Activated CD4-positive, CD25-positive, alpha-beta regulatory T cell treated with anti-CD3 and anti-CD28 coated beads, Interleukin-2, amount 50 U/mL, for 16 hours (primary cell): ENCODE measurements at places on chromosomes 1 and 21.

DNA sequence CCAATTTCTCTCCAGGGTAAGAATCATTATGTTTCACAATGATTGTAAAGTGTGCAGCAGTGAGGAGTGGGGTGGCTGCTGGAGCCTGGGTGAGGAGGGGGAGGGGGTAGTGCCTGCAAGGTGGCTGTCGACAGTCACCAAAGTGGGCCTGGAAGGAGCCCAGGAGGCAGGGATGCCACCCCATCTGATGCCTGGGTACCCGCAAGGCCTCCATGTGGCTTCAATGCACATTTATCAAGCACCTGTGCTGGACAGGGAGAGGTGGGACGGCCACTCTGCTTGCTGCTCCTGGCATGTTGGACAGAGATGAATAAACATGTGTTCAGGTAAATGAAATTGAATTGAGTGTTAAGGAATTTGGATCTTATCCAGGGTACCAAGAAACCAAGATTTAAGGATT lies 78.8 kb upstream of the DISP3 start:
- no peak for DNase-seq

DNA sequence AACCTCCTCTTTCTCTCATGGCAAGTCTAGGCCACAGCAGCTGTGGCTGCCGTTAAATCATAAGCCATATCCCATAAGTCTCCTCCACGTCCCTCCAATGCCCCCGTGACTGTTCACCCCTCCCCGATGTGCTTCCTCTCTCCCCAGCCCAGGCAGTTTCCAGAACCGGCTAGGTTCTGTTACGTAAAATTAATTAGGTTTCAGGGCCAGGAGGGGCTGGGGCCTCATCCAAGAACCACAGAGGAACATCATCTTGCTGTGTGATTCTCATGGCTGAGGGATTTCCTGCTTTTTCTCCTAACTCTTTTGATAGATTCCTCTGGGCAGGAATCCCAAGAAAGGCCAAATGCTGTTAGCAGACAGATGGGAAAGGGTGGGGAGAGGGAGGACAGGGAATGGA lies 141.8 kb upstream of the AJAP1 start:
- no peak for DNase-seq

DNA sequence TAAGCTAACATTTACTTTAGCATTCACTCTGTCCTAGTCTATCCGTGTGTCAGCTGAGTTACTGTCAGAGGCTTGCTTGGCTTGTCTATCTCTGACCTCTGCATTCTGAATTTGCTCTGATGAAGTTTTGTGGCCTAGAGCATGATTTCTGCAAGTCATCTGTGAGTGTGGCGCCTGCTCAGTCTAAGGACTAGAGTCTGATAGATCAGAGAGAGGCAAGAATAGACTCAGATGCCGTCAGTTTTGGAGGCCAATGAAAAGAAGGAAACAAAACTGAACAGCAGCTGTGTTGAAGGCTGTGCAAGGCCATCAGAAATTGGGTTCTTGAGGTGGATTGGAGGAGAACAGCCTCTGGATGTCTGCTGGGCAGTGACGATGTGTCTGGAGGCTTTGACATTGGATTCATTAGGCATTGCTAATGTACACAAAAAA lies 573.1 kb downstream of the USP25 start:
- DNase-seq, result no peak

DNA sequence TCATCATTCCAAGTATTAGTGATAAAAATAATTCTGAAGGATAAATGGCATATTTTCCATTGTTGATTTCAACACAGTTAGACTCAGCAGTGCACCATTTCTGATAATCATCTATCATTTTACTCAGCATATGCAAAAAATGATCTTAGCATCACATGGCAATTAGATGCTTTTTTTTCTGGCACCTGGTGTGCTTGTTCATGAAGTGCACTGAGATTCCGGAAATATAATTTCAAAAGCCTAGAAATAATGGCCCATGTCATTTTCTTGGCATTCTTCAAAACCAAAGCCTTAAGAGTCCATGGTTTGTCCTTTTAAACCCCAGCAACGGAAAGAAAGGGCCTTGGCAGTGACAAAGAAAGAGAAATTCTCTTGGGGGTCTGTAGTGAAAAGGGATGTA lies 278.8 kb downstream of the KIF26B start:
- DNase-seq, result no peak

- no peak for DNase-seq
These were observed 109.8 kb downstream of the MAST2 start for GRCh38 chr1:45913183-45913683.

DNA sequence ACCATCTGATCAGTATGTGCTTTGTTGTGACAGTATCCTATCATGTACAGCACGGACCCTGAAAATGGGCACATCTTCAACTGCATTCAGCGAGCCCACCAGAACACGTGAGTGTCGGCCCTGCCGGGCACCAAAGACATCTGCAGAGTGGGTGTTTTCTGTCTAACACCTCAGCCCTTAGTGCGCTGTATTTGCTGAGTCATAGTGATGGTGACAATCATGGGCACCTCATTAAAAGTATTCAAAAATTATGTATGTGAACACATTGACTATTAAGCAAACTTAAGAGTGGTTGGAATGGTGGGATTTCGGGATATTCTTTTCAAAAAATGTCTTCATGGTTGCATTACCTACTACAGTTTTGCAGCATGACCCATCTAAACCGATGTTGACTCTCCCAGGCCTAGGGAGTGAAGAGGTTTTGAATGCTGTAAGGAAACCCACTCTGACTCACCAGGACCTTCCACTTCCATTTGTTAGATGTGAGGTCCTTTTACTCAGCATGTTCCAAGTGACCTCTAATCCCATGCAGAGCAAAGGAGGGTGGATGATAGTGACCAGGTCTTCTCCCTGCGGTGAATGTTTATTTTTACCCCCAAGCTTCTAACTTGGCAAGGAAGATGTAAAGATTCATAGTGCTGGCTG lies 20.1 kb downstream of the MGST3 start:
- DNase-seq, result no peak

DNA sequence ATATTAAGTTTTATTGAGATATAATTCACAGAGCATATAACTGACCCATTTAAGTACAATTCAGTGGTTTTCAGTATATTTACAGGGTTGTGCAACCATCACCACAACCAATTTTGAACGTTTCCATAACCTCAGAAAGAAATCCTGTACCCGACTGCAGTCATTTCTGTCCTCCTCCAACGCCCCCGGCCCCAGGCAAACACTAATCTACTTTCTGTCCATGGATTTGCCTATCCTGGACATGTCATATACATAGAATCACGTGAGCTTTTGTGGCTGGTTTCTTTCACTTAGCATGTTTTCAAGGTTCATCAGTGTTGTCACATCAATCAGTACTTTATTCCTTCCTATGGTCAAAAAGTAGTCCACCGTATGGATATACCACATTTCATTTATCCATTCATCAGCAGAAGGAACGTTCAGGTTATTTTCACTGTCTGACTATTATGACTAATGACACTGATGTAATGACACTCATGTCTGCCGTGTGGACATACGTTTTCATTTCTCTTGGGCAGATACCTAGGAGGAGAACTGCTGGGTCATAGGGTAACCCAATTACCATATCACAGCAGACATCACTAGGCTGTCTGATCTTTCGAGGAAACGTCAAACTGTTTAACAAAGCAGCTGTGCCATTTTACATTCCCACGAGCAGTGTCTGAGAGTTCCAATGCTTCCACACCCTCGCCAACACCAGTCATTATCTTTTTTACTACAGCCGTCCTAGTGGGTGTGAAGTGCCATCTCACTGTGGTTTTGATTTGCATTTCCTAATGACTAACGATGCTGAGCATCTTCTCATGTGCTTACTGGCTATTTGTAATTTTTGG lies 30.8 kb downstream of the MRPL37 start:
- no peak for DNase-seq

DNA sequence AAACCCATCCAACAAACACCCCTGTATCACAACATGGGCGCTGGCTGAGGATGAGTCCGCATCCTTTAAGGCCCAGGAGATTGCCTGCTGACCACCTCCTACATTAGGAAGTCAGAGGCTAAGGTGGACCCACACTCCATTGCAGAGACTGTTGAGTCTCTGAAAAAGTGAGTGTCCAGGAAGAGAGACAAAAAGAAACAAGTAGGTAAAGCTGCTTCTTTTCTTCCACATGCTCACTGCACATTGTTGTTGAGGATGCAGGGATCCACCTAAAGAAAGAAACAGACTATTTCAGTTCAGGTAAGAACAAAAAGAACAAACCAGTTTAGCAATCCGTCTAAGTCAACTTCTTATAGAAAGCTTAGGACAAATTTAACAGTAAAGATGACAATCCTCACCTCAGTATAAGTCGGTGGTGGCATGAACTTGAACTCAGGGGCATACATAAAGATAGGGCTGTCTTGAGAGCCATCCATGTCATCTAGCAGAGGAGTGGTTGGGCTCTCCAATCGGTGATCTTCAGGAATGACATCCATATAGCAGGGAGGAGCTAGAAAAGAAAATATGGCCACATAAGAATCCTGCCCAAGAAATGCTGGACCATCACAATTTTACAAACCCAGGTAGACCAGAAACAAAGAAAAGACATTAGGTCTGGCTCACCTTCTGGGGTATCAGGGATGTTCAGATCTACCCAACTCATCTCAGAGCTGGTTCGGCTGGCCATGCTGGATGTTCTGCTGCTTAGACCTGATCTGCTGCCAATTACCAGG lies 2.6 kb downstream of the TXNIP start:
- no peak for DNase-seq

GRCh38 chr1:155184835-155185782 lies 11.5 kb downstream of the TRIM46 start:
- no peak for DNase-seq

GRCh38 chr1:39608921-39609320 lies 30.5 kb downstream of the HEYL start:
- no peak for DNase-seq

- DNase-seq, result no peak
These were observed 96.7 kb downstream of the GABPA start for GRCh38 chr21:25831300-25831960.

- DNase-seq, result no peak
These were observed 291.1 kb upstream of the POU3F1 start for GRCh38 chr1:38337711-38338110.

DNA sequence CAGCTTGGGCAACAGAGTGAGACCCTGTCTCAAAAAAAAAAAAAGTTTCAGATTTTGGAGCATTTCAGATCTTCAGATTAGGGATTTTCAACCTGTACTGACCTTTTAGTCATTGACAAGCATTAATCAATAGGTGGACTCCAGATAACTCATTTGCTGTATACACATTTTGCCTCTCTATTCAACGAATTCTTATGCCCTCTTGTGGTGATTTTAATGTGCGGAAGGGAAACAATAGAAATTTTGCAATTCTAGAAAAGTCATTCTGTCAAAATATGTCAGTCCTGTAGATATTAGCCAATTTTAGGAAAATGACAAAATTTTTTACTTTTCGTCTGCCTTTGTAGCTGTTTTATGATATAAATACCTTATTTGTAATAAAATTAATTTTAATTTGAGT lies 11.6 kb upstream of the OR2G2 start:
- DNase-seq, result no peak

DNA sequence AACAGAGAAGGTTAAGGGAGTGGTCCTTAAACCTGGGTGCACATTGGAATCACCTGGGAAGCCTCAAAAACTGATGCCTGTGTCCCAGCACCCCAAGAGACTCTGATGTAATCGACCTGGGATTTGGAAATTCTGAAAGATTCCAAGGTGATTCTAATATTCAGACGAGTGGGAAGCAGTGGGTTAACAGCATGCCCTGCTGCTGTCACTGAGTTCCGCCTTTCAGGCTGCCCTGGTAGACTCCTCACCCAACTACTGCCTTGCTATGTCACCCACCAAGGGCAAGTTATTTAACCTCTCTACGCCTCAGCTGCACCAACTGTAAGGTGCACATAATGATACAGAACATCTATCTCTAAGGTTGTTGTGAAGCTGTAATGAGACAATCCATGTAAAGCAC lies 59.2 kb downstream of the CD34 start:
- no peak for DNase-seq

- DNase-seq, result no peak
These were observed 74.2 kb upstream of the QSOX1 start for GRCh38 chr1:180080439-180080838.

DNA sequence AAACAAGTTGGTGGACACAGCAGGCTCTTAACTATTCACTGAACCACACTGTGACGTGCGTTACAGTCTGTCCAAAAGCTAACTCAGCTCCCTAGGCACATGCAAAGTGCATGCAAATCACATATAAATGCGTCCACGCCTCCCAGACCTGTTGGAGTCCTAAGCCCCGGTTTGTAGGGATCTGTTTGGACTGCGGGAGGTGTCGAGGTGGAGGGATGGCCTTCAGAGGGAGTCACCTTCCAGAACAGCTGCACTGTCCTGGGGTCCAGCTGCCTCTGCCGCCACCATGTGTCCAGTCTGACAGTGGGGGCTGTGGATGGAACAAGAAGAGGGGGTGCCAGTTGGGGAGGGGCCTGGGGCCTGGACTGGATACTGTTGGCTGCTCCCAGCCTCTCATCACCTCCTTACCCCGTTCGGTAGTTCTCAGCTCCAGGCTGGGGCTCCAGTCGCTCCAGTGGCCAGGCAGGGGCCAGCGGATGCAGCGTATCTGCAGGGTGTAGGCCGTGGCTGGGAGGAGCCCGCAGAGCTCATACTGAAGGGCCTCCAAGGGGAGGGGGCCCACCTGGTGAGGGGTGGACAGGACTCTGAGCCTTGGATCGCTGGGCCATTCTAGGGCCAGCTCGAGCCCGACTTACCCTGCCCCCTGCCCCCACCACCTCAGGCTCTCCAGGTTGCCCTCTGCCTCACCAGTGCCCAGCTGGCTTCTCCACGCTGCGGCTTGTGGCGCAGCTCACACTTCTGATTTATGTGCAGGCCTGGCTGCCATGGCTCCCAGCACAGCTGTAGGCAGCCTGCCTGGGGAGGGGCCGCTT lies 7.9 kb upstream of the MRPS15 start:
- DNase-seq, result no peak

- DNase-seq, result no peak
These were observed 223.9 kb downstream of the LTN1 start for GRCh38 chr21:28768753-28769152.

DNA sequence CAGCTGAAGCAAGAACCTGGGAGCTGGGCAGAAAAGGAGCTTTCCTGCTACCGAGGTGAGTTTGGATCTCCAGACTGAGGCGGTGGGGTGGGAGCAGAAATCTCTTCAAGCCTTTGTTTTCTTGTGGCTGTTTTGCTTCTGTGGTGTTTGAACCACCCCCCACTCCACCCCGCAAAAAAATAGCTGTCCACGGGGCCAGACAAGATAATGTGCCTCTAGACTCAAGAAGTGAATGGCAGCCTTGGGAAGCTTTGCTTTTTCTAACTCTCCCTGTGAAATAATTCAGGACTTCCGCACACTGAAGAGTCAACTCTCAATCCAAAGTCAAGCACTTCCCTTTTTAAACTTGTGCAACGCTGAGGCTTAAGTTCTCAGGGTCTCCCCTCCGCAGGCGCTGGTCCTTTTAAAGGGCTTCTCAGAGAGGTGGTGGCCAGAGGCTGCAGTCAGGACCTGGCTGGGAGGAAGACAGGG lies 159.6 kb upstream of the COA6 start:
- DNase-seq, result no peak

- DNase-seq, result no peak
These were observed 76.0 kb downstream of the MAN1C1 start for GRCh38 chr1:25692560-25692959.

DNA sequence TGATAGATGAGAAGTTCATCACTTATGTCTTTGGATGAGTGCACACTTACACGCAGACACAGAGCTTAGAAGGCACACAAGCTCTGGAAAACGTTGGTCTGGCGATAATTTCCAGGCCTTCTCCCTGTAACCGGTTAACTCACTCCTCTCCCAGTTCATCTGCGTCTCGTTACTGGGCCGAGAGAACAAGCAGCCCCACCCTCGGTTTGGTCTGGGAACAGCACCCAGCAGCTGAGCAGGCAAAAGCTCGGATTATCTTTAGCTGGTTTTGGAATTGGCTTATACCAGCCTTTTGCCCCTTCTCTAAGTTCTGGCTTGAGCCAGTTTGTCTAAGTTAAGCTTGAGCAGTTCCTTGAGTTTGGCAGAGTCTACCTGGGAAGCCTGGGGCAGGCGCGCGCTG lies 27.3 kb upstream of the COL6A1 start:
- no peak for DNase-seq
